ENCODE measurements at places on chromosomes 3 and 15.

DNA sequence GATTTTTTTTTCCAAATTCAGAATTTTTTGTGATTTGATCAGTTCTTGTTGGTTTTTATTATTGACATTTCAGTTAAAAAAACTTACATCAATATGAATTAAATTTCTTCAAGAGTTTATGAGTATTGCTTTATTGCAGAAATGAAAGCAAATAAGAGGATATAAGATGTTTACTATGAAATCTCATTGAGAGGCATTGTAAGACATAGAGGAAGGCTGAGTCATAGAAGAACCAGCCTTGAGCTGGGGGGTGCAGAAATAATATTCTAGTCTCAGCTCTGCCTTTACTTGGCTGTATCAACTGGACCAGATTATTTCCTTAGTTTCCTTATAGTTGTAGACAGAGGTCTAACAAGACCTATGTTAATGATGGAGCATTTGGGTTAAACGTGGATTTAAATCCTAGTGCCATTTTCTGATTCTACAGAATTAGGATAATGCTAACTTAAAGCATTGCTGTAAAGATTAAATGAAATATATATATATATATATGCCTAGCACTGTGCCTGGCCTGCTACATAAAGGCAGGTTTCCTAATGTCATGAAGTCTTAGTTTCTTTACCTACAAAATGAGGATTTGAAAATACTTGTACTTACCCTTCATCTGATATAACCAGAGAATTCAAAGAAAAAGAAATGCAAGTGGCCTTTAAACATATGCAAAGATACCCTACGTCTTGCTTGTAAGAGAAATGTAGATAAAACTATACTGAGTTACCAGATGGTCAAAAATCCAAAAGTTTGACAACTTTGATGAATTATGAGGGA lies 7.3 kb downstream of the FAM98B start:
- no peak for DNase-seq

- DNase-seq, result no peak
Measured at GRCh38 chr15:62618846-62619504, 423.6 kb upstream of the TPM1 start.

DNA sequence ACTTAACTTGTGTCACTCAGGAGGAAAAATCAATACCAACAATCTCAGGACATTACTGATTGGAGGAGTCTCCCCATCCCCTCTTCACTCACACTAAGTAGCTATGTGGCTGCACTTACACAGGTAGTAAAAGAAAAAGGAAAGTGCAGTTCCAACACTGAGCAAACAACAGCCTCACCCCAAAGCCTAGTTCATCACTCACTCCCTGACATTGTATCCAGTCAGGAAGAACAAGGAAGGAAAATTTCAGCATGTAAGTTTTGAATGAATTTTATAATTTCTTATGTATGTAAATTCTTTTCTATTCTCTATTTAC lies 273.4 kb downstream of the IGSF11 start:
- DNase-seq, result peak; percentile 92

GRCh38 chr3:129622226-129622874 lies 15.9 kb upstream of the PLXND1 start:
- DNase-seq, result no peak

DNA sequence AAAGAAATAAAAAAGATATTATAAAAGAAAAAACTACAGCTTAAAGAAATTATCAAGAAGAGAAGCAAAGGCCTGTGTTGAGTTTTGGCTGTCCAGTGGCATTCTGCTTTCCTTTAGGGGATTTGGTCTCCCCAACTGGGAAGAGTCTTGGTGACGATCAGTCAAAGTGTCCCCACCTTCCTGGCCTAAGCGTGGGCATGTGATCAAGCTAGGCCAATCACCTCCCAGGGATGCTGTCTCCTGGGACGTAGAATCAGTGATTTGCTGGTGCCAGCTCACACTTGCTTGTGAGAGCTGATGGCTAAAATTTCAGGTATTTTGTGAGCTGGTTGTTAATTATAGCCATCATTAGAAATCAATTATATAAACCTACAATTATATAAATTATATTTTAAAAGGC lies 69.5 kb downstream of the ATP2B2 start:
- no peak for DNase-seq
